ENCODE measurements at places on chromosomes 11 and 22.

- DNase-seq: no peak
Observed at GRCh38 chr11:36340897-36341296, 44.8 kb downstream of the PRR5L start.

DNA sequence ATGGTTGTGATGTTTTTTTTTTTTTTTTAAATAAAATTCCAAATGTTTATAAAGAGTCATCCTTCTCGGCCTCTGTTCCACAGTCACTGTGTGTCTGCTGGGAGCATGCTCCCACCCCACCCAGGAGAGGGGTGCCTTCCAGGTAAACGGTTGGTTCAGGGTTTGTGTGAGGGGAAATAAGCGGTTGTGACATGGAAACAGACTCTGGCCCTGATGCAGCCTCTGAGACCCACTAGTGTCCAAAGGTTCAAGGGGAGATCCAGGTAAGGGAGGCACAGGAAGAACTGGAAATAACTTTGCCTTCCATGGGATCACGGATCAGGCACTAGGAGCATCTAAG is 6.0 kb upstream of the GAS2L1 start:
- no peak for DNase-seq

- DNase-seq: no peak
Observed at GRCh38 chr22:22161924-22162851, 82.4 kb upstream of the VPREB1 start.

GRCh38 chr11:121503051-121503450 is 50.3 kb upstream of the SORL1-AS1 start:
- no peak for DNase-seq

DNA sequence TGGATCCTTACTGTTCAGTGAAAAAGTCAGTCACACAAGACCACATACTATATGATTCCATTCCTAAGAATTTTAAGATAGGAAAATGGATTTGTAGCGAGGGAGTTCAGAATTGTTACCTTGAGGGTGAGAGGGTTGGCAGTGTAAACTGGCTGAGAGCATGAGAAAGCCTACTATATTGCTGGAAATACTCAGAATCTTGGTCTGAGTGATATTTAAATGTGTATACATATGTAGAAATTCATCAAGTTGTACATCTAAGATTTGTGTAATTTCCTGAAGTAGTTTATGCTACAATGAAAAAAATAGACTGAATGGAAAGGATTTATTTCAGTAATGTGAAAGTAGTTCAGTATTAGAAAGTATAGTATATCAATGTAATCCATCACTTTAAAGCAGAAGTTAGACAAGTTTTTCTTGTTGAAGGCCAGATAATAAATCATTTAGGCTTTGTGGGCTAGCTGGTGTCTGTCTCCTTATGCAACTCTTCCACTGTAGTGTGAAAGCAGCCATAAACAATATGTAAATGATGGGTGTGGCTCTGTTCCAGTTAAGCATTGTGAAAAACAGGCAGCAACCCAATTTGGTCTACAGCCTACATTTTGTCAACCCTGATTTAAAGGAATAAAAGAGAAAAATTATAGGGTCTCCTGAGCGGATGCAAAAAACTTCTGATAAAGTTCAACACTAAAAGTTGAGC is 127.2 kb upstream of the THY1 start:
- no peak for DNase-seq

DNA sequence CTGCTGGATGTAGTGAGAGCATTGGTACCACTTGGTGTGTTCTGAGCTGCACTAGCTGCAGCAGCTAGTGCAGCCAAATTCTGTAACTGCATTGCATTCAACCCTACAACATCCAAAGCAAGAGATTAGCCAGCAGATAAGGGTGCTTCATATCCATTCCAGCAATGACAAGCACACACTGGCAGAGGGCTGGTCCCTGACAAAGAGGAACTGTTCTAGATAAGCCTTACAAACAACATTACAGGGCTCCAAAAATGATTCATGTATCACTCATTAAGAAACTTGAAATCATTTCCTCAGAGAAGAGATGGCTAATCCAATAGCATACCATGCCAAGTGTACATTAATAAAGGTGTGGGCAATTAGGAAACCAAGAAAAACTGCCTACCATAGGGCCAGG is 28.4 kb upstream of the RAPSN start:
- DNase-seq: peak; percentile 44

DNA sequence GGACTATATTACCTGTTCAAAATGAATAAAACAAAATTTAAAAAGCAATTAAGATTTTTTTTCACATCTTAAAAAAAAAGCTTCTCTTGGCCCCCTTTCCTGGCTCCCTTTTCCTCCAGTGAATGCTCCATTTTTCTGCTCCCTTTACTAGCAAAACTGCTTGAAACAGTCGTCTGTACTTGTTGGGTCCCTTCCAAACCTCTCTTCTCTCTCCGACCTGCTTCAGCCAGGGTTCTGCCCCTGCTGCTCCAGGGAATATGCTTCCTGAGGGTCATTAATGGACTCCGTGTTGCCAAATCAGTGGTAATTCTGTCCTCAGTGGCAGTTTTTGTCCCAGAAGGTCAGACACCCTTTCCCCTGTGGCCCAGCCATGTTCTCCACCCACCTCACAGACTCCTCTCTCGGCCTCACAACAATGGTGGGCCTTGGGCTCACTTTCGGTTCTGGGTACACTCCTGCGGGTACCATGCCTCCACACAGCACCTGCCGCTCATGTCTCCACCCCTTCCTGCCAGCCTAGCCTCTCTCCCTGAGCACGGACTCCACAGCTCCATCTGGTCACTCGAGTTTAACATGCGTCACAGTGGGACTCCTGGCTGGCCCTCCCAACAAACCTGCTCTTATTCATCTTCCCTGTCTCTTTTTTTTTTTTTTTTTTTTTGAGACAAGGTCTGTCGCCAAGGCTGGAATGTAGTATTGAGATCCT is 7.8 kb upstream of the POLR3H start:
- DNase-seq: no peak

DNA sequence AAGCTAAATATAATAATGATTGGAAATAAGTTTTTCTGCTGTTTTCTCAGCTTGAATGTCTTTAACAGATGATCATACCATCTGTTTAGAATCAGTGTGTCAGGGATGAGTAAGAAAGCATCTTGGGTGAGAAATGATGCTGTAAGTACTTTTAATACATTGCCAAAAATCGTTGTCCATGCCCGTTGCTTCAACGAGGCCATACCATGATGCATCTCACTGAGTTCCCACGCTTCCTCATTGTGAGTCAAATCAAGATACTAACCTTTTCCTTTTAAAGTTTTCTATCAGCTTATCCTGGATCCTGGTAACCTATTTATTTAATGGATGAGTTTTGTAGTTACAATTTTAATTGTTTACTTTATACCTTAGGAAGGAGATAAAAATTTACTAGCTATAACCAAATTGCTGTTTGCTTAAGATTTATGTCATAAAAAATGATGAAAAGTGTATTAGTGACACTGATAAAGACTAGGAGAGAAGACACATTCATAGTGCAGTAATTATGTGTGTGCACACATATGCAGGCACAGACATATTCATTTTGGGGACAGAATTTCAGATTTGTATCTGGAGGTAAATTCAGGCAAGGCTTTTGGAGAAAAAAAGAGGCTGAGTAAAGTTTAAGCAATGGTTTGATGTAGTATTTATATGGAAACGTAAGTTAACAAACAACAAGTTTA is 154.8 kb downstream of the UVRAG start:
- no peak for DNase-seq

- DNase-seq: no peak
Observed at GRCh38 chr22:17418890-17419324, 49.6 kb downstream of the CECR2 start.

DNA sequence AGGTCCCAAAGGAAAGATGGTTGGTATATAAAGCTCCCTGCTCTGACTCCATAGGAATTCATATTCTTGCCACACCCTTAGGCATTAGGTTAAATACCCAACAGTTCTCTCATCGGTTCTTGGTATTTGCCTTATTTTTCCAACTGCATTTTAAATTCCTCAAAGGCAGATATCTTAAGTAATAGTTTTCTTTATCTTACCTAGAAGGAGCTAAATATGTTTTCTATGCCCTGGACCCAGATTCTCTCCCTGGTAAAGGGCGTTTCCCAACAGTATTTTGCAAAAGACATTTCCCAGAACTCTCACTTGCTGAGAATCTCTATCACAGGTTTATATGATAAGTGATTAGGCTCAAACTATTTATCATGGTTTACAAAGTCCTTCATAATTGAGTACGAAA is 158.6 kb upstream of the BDNF start:
- DNase-seq: no peak

- no peak for DNase-seq
Observed at GRCh38 chr11:108752297-108752751, 87.5 kb downstream of the DDX10 start.

DNA sequence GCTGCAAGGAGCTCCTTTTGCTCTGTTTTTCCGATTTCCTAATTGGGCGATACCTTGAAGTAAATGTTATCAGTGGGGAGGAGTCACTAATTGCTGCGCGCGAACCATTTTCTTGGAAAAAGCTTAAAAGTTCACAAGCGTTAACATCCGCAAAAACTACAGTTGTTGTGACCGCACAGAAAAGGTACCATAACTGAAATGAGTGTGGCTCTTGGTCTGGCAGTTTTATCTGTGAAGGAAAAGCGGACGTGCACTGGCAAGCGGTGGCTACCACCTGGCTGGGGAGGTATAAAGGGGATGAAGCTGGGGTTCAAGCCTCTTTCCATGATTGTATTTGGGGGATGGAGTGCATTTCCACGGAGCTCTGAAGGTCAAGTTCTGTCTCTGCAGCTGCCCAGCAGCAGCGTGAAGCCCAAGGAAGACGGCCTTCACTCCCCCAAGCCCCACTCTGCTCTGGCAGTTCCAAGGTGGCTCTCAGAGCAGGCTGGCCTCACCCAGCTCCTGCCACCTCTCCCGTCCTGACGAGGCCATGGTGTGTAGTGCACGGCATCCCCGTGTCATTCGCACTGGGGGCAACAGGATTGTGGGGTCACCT is 27.5 kb downstream of the MOV10L1 start:
- DNase-seq: no peak

DNA sequence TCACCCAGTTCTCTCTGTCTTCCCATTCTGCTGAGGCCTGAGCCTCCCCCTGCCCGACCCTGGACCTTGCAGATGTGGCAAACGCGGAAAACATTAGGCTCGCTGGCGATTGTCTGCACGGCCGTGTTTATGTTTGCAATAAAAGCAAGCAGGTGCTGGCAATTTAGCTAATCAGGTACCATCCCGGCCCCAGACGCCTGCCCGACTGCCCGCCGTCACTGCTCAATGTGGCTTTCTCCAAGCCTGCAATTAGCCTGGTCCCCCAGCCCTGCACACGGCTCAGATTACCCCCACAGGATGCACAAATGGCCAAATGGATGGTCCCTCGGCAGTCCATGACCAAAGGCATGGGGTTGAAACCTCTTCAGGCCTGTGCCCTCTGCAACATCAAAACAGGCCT is 259.7 kb downstream of the MN1 start:
- no peak for DNase-seq

DNA sequence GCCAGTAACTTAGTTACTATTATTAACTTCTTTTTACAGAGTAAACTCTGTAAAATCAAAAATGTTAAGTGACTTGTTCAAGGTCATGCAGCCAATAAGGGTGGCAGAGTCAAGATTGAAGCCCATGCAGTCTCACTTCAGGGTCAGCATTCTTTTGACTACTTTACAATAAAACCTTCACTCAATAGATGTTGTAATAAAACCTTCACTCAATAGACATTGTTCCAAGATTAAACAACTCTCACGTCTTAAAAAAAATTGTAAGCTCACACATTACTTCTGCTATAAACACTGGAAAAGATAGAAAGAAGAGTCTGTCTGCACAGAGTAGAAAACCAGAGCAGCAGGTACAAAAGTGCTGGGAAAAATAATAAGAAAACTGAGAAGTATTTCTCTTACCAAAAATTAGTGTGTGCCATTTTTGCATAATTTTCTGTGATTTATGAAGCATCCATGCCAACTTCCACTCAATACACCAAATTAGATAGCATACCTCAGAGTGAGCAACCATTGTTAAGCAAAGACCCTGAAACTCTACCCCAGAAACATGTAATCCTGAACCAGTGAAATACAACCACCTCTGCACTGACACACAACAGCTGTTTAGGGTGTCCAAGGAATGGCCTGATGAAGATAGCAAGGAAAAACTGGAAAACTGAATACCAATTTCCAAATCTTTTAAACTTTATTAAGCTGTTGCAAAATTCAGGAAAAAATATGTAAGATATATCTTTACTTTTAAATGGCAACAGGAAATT is 4.9 kb upstream of the SOX6 start:
- no peak for DNase-seq

DNA sequence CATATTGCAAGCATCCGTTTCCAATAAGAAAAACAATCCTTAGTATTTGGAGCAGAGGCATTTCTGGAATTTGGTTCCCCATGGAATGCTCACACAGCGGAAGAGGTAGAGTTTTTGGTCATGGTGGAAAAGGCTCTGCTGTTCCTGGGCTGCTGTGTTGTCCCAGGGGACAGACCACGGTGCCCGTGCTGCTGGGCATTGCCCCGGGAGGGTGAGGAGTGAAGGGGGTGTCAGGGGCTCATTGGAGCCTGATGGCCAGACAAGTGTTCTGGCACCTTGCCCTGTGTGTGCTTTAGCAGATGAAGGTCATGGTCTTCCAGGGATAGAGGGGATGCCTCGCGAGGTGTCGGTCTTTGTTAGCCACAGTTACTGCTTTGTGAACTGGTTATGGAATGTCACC is 61.2 kb downstream of the MPPED1 start:
- DNase-seq: no peak

- DNase-seq: no peak
Observed at GRCh38 chr11:46279126-46280099, 2.0 kb downstream of the CREB3L1 start.

DNA sequence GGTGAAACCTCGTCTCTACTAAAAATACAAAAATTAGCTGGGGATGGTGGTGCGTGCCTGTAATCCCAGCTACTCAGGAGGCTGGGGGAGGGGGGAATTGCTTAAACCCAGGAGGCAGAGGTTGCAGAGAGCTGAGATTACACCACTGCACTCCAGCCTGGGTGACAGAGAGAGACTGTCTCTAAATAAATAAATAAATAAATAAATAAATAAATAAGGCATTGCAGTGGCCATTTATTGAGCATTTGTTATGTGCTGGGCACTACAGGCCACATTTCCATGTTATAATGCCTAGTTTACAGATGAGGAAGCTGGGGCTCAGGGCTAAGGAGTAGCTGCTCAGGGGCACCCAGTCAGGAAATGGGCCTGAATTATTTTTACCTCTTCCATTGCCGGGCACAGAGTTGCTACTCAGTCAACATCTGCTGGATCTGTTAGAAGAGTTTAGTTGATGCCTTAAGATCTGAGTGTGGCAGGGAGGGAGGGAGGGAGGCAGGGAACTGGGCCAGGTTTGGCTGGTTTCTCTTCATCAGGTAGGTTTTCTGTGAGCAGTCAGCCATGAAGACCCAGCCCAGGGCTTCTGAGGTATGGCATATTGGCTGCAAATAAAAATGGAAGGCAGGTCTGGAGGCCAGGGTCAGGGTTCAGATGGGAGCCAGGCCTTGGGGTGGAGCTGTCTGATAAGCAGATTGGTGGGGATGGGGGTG is 5.6 kb downstream of the PVALB start:
- no peak for DNase-seq

GRCh38 chr11:66289548-66290329 is 796 bp upstream of the YIF1A start:
- DNase-seq: peak; percentile 87

All from amniotic stem cell (primary cell).